Myocyte (in vitro differentiated cells): ENCODE measurements at places on chromosomes 2 and 18. TPM values are rescaled to one million over a fixed set of nuclear protein-coding genes. Genes with fewer than 3 reads are reported as not detected.

GRCh38 chr2:228675091-228675490 is 493.6 kb upstream of the SPHKAP start:
- DNase-seq = no peak

GRCh38 chr2:221018262-221018661 is 553.8 kb downstream of the EPHA4 start:
- no peak for DNase-seq

DNA sequence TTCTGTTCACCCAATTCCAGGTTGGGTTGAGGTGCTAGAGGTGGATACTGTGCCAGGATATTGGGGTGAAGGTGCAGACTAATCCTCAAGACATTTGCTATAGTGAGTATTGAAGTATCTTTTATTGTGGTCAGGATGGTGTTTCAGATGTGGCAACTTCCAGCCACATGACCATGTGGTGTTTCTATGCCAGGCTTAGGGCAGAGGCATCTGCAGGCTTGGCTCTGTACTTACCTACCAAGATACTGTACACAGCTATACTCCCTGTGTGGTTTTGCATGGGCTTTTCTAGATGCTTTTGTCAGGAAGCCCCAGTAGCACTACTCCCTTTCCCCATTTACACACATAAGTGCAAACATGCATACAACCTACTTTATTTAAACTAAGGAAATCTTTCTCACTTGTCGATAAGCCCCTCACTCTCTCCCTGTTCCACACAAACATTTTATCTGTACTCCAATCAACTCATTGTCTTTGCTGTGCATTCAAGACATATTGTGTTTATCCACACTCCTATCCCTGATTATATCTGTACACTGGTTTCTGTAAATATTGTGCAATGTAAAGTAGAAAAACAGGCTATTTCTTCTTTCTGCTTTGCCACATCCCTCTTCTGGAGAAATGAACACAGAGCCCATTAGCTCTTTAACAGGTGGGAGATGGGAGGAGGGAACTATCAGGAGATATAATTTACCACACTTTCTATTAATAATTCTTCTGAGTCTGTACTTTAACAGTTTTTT is 12.3 kb downstream of the ARL6IP6 start:
- DNase-seq = peak; percentile 69

GRCh38 chr18:74994502-74995418 is 214.2 kb downstream of the PTGR3 start:
- DNase-seq = peak; percentile 51

GRCh38 chr18:4870177-4870773 is 326.8 kb downstream of the AKAIN1 start:
- no peak for DNase-seq

- DNase-seq = peak; percentile 12
These were observed 90.3 kb upstream of the CDH2 start for GRCh38 chr18:28267276-28267675.

- no peak for DNase-seq
These were observed 53.9 kb downstream of the INO80D start for GRCh38 chr2:206031950-206032567.

DNA sequence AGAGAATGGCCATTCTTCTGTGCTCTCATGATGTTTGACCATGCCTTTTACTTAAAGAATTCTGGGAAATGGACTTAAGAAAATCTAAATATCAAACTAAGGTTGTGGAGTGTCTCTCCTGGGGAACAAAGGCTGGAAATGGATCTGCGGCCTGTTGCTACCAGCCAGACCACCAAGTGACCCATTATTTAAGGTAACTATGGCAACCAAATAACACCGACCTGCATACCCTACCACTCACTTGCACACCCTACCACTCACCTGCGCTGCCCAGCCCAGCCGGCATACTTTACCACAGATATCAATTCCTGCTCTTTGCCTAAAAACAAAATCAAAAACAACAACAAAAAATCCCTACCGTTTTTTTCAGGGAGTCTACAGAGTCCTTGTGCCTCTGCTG is 203.2 kb downstream of the NBAS start:
- no peak for DNase-seq

DNA sequence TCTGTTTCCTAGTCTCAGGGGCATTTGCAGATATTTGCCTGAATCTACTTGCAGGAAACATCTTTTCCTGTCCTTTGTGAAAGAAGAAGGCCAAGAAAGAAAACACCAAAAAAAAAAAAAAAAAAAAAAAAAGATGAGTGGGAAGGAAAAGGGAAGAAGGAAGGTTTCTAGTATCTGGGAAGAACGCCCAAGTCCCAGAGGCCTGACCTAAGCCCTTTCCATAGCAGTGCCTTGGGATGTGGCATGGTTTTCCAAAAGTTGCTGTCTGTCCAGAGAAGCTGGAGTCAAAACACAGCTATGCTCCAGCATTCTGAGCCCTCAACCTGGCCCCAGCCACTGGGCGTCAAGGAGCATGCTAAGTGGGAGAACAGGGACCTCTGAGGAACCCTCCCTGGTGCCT is 123.5 kb downstream of the INHBB start:
- peak; percentile 35 for DNase-seq

GRCh38 chr2:85868822-85869221 is 20.0 kb downstream of the ST3GAL5 start:
- no peak for DNase-seq

DNA sequence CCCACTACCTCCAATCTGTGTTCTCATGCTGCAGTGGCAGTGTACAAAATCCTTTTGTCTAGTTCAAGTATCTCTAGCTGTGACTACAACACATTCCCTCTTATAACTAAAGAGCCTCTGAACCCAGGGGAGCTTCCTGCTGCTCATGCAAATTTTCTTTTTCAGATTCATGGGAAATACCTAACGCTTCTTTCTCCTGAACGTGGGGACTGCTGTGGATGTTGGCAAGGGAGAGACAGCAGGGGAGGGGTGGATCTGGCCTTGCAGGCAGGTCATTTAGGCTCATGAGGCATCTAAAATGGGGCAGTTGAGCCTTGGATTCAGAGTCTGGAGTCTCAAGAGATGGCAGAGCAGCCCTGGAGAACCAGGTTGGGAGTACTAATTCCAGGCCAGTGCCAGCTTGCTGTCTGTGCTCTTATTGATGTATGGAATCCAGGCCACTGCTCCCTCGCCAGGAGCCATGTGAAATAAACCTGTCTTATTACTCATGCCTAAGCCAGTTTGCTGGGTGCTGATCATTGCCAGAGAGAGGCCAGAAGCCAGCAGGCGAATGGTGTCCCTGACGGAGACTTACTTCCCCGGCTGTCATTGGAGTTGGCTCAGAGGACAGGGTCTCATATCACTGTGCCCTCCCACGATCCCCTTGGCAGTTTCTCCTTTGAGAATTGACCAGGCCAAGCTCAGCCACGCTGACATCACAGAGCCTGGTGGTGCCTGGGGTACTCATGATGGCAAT is 29.2 kb upstream of the TNP1 start:
- no peak for DNase-seq

- peak; percentile 44 for DNase-seq
These were observed 1490.2 kb upstream of the SLC39A10 start for GRCh38 chr2:194166818-194167217.

Gene GPBAR1
- total RNA-seq = 0.57 and 1.1 TPM in 2 replicates

Gene RPE
- total RNA-seq = 37.8 and 63.0 TPM in 2 replicates

Gene TPO
- total RNA-seq = not detected in 2 replicates

Gene IL36RN
- not detected in 2 replicates for total RNA-seq
